Activated T-cell treated with anti-CD3 and anti-CD28 coated beads, Interleukin-2, amount 50 U/mL, for 1 hour (primary cell): ENCODE measurements at places on chromosomes 4 and X.

DNA sequence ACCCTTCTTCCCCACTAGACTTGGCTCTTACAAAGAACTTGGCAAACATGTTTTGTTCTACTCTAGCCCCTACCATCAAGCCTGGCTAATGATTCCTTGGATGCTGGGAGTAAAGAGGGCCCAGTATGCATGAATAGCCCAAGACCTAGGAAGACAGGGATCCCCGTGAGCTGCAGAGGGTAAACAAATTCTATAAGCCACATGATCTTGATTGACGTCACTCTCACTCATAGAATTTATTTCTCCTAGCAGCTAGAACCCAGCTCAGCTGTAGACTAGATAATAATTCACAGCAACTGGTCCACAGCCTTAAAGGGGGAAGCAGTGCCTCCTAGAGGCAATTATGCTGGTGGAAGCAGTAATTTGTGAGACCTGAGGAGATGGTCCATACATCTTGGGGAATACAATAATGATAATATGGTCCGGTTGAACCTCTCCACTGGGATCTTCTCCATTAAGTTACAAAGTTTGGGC lies 16.1 kb upstream of the USO1 start:
- peak; percentile 32 for DNase-seq

DNA sequence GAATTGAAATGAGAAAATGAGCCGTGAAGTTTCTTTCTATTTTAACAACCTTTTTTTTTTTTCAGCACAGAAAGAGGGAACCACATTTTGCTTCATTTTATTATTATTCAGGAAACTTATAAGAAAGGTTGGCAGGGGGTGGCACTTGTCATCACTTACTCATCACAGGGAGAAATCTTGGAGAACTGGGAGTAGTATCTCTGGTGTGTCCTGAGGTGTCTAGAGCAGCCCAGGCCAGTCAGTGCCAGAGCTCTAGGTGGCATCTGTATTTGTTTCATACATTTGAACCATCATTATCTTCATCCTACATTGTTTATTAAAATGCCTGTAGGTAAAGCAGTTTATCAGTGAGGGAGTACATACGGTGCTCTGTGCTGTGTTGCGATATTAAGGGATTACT lies 43.8 kb upstream of the ARHGAP24 start:
- no peak for DNase-seq

DNA sequence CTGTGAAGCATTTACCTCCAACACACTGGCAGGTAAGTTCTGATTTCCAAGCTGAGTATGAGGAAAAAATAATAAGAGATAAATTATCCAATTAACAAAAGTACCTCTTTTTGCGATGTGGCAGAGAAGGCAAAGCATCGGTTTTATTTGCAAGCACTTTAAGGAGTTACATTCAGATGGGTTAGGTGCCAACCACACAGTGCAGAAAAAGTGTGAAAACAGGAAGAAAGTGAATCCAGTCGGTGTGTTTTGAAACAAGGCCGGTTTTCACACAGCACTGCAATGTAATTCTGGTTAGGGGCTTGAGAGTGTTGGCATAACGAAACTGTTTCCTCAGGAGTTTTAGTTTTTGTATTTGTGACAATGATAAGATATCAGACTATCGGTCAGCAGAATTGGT lies 130.8 kb upstream of the PDLIM3 start:
- DNase-seq, result no peak

GRCh38 chrX:19849464-19850080 lies 37.8 kb downstream of the SH3KBP1 start:
- no peak for DNase-seq

- no peak for DNase-seq
These were observed 201.0 kb downstream of the DCTD start for GRCh38 chr4:182716192-182716591.

- peak; percentile 79 for DNase-seq
These were observed at the start of gene NFKB1 for GRCh38 chr4:102500696-102501446. NFKB1 (plus strand) TSS chr4:102501359; CDS start chr4:102525519, 24,160 bp downstream.

DNA sequence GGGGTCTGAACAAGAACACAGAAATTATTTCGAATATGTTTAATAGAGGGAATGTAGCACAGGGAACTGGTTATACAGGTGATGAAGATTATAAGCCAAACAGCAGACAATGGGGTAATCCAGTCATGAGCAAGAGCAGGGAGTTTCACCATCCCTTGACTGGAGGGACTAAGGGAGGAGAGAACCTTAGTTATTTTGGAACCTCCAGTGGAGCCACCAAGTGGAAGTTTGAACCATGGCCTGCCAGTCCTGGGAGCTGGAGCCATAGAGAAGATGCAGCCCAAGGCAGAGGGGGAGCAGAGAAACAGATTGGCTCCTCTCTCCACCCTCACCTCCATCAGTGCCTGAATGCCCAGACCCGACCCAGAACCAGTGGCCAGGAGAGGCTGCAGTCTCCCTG lies 264.6 kb upstream of the RASGEF1B start:
- no peak for DNase-seq

DNA sequence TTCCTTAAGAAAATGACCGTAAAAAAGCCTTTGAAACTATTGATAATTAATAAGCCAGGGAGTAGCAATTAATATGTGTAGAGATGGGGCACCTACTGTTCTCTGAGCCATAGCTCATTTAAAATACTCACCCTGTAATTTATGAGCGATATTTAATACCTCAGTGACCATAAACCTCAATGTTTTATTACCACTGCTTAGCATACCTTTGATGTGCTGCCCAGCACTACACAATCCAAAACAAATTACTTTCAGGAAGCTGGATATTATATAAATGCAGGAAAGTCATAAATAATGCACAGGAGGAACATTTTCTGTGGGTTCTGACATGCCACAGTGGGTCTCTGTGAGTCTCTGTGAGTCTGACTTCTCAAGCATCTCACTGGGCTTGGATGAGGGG lies 166.1 kb upstream of the RPL34 start:
- DNase-seq, result no peak
